Pulmonary artery endothelial cell (primary cell): ENCODE measurements at places on chromosomes 16 and 17. TPM values are rescaled to one million over a fixed set of nuclear protein-coding genes. Genes with fewer than 3 reads are reported as not detected.

DNA sequence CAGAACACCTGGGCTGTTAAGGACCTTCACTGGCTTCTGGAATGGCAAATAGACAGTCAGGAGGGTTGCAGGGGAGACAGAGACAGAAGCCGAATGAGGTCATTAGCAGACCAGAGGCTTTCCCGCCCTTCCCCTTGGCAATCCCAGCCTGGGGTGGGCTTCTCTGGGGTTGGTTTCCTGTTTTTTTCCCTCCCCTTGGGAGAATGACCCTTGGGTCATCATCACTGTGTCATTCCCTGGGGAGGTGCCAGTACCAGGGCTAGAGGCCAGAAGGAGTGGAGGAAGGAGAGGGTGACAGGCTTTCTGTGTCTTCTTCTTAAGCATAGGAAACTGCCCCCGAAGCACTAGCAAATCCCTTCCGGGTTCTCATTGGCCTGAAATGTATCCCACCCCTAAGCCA, 42.9 kb upstream of the IL21R start:
- DNase-seq, result no peak

GRCh38 chr17:48055531-48056245, 7.5 kb downstream of the NFE2L1 start:
- DNase-seq, result no peak

The P4HB gene
- 1,184 and 1,197 TPM in 2 replicates for total RNA-seq

The SULT1A4 gene
- total RNA-seq, result 4.7 and 8.2 TPM in 2 replicates

The HID1 gene
- total RNA-seq, result 8.7 and 12.2 TPM in 2 replicates

DNA sequence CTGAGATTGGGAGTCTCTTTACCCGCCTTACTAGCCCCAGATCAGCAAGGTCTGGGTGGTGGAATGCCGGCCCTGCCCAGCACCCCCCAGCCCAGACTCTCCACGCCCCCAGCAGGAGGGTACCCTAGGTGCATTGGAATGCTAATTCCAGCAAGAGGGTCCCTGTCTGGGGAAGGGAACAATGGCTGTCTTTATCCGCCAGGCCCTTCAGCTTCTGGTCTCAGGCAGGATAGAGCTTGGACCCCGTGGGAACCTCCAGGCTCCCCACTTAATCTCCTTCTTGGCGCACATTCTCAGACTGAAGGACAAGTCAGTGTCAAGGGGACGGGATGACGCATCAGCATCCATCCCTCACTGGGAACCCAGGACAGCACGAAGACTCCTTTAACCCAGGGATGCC, 85.1 kb downstream of the LITAF start:
- no peak for DNase-seq

DNA sequence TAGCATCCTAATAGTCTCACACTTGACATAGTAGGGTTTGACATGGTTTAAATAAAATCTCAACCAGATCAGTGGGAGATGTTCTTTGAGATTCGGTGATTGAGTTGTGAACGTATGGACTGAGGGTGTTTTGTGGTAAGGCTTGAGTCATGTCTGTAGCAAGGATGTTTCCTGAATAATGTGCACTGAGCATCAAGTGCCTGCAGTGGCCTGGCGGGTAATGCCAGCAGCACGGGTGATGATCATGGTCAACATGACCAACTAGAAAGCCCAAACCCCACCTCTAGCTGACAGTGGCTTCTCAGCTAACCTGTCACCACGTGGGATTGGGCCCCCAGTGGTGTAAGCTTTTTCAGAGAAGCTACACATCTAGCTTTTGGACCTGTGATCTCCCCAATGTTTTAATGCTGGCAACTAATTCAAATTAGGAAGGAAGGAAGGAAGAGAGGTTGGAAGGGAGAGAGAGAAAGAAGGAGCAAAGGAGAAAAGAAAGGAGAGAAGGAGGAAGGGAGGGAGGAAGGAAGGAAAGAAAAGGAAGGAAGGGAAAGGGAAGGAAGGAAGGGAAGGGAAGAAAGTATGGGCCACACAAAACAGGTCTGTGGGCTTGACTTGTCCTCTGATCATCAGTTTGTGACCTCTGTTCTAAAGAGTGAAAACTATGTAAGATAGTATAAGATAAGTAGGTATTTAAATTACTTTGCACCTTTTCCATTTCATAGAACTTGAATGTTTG, 55.4 kb downstream of the WWOX start:
- no peak for DNase-seq

DNA sequence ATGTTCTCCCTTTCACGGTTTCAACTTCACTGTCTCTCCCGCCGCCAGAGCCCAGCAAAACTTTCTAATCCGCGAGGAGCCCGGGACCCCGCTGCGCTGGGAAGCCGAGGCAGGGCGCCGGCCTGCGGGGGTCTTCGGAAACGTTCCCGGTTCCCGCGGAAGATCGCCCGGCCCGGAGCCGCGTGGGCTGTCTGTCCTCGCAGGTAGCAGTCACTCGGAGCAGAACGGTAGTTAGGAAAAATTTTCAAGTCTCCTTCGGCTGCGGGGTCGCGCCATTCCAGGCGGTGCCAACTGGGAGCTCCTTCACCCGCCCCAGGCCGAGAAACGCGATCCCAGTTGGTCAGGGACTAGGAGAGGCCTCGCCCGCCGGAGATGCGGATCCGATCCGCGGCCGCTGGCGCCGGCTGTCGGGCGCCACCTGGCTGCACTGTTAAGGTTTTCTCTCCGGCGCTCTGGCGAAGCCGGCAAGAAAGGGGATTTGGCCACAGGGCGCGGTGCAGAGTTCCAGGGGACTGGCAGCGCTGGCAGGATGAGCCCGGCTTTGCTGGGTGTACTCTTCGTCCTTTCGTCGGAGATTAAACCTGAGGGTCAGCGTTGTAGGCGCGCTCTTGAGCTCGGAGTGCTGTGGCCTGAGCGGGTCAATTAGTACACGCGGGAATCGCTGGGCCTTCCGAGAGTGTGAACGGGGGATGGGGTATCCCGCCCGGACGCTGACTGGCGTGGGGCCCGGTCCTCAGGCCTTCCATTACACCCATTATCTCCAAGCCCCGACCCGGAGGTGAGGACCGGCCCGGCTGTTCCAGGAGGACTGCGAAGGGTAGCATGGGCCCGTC, 135.4 kb downstream of the KCNJ12 start:
- peak; percentile 41 for DNase-seq

- DNase-seq, result no peak
Observed at GRCh38 chr17:31916491-31917064, 15.1 kb upstream of the UTP6 start.

GRCh38 chr17:82970067-82970466, 109.3 kb upstream of the METRNL start:
- DNase-seq, result no peak

The KRT27 gene
- total RNA-seq, result not detected in 2 replicates

DNA sequence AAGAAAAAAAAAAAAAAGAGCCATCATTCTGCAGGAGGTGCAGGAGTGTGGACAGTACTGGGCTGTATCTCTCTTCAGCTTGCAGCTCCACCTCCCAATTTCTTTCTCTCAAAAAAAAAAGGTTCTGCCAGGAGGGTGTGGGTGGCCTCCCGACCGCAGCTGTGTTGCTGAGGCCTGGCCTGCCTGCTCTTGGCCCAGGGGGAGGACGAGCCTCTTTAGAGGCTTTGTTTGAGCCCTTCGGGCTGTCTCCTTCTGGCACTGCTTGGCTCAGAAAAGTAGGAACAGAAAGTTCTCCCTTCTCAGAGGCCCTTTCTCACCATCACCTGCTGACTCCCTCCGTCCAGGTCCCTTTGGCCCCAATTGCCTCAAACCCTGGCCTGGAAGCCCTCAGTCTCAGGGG, 22.2 kb upstream of the C17orf107 start:
- DNase-seq, result no peak

DNA sequence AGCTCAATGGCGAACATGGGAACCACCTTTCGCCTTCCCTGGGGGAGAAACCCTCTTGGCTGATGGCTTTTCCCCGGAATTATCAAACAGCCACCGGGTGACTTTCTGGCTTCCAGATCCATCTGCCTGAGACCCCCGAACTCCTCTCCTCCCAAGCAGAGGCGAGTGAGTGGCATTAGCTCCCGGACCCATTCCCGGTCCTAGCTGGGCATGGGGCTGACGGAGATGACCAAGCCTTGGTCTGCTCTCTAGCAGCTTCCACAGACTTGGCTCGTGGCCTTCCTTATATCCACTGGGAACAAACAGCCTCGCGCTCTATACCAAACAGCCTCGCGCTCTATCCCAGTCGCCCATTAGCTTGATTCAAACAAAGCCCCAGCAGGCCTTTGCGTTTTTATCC, 62.4 kb downstream of the CCDC182 start:
- no peak for DNase-seq

The TEKT5 gene
- not detected in 2 replicates for total RNA-seq

The CA4 gene
- total RNA-seq, result 0.20 TPM in 1 of 2 replicates, not detected in the other

DNA sequence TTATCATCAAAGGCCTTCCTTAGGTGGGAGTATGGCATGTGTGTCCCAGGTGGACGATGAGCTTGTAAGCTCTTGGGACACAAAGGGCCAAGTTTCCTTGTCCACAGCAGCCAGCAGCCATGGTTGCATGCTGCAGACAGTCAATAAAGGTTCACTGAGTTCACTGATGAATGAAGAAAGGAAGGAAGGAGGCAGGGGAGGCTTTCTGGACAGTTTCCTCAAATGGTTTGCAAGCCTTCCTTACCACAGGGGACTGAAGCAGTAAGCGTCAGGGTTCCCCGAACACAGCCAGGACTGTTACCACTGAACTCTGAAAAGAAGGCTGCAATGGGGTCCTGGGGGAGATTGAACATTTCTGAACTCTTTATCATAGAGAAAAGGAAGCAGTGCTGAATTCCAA, 111.1 kb downstream of the GAS7 start:
- no peak for DNase-seq

DNA sequence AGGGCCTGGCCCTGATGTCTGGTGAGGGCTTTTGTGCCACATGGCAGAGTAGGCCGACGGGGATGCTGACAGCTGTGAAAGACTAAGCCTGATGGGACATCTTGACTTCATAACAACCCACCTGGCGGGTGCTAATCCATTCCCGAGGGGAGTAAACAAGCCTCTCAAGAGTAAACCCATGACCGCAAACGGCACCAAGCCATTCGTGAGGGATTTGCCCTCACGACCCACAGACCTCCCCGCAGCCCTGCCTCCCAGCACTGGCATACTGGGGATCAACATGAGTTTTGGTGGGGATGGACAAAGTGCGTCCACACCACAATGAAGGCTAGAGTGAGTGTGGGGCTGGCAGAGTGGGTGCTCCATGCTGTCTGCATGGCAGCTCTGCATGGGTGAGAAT, 11.7 kb downstream of the RNF213 start:
- DNase-seq, result no peak

DNA sequence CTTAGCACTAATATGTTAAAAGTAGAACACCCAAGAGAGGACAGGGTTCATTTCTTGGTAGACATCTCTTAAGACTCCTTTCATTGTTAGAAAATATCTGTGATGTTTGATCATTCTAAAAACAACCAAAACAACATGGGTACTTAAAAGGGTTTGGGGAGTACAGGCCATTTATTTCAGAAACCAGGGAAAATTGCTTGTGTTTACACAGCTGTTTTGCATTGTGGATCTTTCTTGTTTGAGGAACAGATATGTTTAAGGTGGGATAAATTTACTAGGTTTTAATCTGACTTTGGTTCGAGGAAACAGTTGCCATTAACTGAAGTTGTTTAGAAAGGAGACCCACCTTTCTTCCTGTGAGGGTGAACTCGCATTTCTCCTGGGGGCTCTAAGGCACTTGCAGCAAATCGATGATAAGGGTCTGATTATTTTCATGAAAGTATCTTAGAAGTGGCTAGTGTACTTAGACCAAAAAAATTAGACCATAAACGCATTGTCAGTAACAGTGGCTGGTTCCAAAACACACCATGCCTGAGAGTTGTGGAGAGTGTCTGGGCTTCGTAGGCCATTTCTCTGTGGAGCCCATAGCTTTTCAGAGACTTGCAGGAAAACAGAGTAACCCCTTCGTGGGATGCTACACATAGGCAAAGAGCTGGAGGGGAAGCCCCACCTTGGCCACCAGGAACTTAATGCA, 17.6 kb downstream of the CLUAP1 start:
- no peak for DNase-seq

GRCh38 chr17:37543637-37544052, 54.0 kb downstream of the DUSP14 start:
- no peak for DNase-seq

GRCh38 chr16:69166221-69166833, 20.6 kb upstream of the SNTB2 start:
- DNase-seq, result no peak

DNA sequence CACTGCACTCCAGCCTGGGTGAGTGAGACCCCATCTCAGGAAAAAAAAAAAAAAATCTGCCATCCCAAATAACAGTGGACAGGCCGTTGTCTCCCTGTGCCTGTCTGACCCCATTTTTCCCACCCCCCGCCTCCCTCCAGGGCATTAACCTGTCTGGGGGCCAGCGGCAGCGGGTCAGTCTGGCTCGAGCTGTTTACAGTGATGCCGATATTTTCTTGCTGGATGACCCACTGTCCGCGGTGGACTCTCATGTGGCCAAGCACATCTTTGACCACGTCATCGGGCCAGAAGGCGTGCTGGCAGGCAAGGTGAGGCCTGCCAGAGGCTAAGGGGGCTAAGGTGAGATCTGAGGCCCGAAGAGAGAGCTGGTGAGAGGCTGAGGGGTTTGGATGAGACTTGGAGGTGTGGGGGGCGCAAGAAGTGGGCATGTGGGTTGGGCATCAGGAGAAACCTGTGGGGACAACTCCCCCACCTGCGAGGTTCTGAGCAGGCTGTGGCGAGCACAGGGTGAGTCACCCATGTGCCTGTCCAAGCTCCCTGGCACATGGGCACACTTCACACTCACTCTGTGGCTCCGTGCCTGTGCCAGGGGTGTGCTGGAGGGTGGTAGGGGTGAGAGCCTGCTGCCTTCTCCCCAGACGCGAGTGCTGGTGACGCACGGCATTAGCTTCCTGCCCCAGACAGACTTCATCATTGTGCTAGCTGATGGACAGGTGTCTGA, 34.7 kb downstream of the ANKRD40 start:
- no peak for DNase-seq

The PRR29 gene
- total RNA-seq, result 0.20 and 0.28 TPM in 2 replicates

The CD300LB gene
- not detected in 2 replicates for total RNA-seq
